Activated gamma-delta T cell treated with Interleukin-2 at 50 U/mL for 16 hours (primary cell): ENCODE measurements at places on chromosomes 4 and X.
A peak's percentile ranks its signal among the peaks of the same experiment; 100 is the strongest.

- no peak for DNase-seq
Observed at GRCh38 chr4:47485768-47486167, 693 bp downstream of the ATP10D start.

DNA sequence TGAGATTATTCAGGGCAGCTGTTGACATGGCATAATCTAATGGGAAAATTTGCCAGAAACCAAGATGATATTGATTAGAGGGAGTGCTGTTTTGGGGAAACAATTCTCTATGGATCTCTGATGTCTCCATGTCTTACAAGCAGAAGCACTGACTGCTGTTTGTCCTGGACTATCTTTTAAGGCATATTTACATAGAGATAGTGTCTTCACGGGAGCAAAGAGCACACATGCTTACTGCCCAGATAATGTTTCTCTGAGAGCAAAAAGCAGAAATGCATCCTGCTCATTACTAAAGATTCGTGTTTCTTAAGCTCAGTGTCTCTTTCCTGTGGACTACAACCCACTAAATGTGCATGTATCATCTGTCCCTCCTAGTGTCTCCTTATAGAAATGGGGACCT, 41.3 kb upstream of the GLRA3 start:
- no peak for DNase-seq

GRCh38 chr4:41510179-41510578, 27.8 kb upstream of the LIMCH1 start:
- DNase-seq = no peak

GRCh38 chrX:50579955-50580354, 109.3 kb upstream of the DGKK start:
- peak; percentile 13 for DNase-seq

DNA sequence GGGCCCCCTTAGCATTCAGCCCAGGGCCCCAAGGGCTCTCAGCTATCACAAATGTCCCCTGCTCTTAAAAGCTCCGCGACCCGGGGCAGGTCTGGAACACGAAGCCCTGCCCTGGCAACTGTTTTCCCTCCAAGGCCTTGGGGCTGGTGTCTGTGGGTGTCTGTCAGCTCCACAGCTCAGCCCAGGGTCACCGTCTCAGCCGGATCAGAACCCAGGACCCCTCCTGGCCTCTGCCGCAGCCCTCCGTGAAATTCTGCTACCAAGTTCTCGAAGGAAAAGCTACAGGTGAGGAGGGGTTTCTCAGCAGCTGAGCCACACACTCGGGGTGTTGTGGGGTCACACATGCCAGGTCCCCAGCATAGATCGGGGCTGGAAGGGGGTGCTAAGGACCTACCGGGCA, 61.2 kb downstream of the ACOX3 start:
- no peak for DNase-seq
